ENCODE measurements at places on chromosomes 16 and 17.
A peak's percentile ranks its signal among the peaks of the same experiment; 100 is the strongest.

GRCh38 chr16:88818575-88818874, 6.8 kb upstream of the APRT start:
- DNase-seq, result no peak

- no peak for DNase-seq
These were observed 283.7 kb downstream of the WWOX start for GRCh38 chr16:78383118-78383517.

- DNase-seq, result no peak
These were observed 6.2 kb upstream of the TMEM100 start for GRCh38 chr17:55728833-55729232.

GRCh38 chr17:12230481-12231354, 210.0 kb downstream of the MAP2K4 start:
- DNase-seq, result no peak

DNA sequence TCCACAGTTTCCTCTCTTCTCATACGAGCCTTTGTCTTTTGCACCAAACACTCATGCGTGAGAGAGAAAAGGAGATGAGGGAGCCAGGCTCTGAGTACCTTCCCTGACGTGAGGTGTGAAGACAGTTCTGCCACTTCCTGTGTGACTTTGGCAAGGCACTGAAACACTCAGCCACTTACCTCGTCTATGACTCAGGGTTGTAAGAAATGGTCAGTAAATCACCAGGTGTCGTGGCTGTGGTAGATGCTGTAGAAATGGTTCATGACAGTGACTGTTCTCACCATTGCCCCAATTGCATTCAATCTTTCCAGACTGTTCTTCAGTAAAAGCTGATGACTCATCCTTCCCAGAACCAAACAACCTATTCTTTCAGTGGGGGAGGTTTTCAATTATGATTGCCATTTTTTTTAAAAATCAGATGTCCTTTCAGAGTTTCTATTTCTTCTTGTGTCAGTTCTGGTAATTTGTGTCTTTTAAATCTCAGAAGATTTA, 49.2 kb upstream of the CBFA2T3 start:
- DNase-seq, result no peak

DNA sequence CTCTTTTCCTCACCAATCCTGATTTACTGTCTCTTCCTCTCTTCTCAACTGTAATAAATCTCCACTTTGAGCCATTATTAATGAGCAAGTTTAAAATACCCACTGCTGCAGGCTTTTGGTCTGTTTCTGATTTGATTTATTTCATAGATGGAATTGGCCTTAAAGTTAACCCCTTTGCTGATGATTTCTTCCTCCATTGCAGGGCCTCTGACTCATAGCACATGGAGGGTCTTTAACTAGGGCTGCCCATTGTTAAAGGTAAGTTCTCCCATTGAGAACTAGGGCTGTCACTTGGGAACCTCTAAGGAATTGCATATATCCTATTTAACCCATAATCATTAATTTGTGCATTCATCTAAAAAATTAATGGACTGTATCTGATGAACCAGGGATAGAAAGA, 221.2 kb downstream of the CA10 start:
- no peak for DNase-seq

DNA sequence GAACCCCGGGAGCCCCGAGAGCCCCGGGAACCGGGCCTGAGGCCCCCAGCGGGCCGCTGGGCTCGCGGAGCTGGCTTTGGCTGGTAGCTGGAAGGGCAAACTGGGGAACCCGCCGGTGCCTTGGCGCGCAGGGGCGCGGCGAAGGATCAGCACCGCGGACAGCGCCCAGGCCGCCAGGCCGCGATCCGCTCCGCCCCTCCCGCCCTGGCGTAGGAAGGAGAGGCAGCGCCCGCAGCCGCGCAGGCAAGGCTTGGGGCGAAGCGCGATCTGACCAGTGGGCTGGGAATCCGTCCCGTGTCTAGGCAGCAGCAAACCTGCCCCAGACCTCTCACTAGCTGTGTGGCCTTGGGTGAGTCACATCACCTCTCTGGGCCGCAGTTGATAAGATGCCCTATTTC, 331 bp upstream of the CCDC92B start:
- peak; percentile 48 for DNase-seq

DNA sequence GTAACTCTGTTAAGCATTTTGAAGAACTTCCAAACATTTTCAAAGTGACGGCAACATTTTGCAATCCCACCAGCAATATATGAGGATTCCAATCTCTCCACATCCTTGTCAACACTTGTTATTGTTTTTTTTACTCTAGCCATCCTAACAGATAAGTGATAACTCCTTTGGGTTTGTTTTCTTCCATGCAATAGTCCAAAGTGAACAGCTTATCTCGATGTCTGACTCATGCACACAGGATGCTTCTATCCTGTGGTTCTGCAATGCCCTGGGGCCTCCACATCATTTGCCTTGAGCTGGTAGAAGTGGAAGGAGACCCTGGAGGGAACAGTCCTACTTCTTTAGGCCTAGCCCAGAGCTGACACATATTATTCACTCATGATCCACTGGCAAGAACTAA, 13.0 kb downstream of the TLE7 start:
- no peak for DNase-seq

DNA sequence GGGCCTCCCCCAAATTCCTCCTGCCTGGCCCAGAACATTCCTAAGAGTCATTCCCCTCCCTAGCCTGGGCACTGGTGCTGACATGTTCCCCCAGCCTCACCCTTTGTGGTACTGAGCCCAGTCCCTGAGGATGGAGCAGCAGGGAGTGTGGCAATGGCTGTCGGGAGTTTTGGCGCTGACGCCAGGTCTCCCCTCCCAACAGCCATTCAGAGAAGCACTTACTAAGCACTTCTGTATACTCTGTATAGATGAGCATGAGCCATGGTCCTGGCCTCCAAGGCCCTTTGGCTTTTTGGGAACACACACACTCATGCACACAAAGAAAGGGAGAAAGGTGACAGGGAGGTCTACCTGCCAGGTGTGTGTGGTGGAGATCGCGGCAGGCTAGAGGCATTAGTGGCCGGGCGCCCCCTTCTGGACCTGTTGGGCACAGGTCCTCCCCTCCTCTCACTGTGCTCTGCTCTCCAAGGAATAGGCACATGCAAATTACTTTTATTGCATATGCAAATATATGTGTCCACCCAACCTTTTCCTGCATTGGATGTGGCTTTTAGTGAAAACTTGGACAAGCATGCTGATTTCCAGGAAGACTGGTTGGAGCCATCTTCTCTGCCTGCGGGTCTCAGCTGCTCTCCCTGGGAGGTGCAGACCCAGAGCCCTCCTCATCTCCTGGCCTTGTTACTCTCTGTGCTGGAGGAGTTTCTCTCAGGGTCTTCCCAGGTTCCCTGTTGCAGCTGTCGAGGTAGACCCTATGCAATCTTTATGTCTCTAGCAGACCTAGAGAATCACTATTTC, 17.4 kb upstream of the C17orf107 start:
- DNase-seq, result peak; percentile 41

Data from brain (organoid and tissue), 16 donors.